Naive thymus-derived CD8-positive, alpha-beta T cell (primary cell): ENCODE measurements at places on chromosomes 6 and 20.

- no peak for DNase-seq
Measured at GRCh38 chr20:20699144-20699543, 13.3 kb downstream of the RALGAPA2 start.

GRCh38 chr6:14121936-14122344 lies 4.4 kb downstream of the CD83 start:
- no peak for DNase-seq

- no peak for DNase-seq
Measured at GRCh38 chr6:138271451-138271850, 53.2 kb upstream of the PBOV1 start.

- peak; percentile 1 for DNase-seq
Measured at GRCh38 chr6:125858427-125859320, 67.9 kb downstream of the NCOA7 start.

- no peak for DNase-seq
Measured at GRCh38 chr6:33339193-33339592, 21.6 kb upstream of the ZBTB22 start.

- DNase-seq = no peak
Measured at GRCh38 chr20:62239278-62239879, 1.1 kb downstream of the OSBPL2 start.

DNA sequence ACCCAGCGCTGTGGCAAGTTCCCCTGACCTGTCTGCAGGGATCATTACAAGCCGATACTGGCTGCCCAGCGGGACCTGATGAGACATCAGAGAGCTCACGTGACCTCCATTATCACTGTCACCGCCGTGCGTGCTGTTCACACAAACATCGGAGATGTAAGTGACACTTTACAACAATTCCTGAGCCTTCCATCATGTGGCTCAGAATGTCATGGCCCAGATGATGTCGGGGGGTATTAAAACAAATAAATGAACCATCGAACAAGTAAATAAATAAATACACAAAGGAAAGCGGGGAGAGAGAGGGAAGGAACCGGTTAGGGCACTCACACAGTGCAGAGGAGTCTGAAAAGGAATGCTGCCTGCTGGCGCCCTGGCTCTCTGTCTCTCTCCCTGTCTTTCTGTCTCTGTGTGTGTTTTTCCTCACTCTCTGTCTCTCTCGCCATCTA lies 195.1 kb downstream of the BMP7 start:
- no peak for DNase-seq

DNA sequence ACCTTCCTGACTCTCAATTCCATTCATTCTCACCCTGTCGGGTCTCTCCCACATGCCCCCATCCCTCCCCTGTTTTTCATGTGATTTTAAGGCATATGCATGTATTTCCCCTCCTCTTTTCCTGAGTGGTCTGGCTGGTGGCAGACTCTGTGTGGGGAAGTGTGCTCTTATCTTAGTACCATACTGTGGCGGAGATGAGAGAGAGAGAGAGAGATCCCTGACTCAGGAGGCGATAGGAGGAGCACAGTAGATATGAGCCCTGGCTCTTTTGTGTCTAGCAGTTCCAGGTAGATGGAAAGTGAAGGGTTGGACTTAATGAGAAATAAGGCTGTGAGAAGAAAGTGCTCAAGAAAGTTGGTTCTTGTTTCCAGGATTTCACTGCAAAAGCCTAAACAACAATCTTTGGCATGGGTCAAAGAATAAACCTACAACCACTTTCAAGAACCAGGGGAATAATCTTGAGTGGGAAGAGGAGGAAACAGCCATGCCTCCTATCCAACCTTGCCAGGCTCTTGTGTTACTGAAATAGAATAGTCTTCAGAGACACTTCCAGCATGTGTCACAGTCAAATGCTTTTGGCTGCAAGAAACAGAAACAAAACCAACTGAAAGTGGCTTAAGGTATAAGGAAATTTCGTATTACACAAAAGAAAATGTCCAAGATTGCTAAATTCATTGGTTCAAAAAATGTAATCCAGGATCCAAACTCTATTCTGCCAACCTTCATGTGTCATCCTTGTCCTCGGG lies 123.8 kb upstream of the MYLIP start:
- DNase-seq = no peak

DNA sequence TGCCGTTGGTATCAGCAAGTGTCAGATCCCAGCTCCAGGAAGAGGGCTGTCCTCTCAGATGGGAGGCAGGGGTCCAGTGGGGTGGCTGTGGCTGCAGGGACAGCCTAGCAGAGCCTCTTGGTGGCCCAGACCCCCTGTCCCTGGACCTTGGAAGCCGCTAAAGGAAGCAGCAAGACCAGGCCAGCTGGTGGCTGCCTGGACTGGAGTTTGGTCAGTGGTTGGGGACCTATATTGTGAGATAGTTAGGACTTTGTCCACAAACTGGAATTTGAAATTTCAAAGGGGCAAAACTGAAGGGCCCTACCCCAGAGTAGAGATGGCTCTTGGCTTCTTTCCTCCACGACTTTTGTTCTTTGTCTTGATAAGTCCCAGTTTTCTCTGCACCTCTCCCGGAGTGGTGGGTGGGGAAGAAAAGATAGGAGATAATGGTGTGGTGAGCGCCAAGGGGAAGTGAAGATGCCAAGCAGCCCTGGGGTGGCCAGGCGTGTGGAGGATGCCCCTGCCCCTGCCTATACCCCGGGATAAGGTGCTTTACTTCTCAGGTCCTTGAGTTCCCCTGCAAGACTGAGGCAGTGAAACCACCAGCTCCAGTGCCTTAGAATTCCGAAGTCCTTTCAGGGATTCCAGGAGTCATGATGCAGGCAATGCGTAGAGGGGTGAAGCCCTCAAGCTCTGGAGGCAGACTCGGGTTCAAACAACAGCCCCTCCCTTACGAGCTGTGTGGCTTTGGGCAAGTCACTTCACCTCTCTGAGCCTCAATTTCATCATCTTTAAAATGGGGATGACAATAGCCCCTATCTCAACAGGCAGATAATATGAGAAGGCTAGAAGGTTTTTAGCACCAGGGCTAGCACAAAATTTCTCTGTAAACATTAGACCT lies 40.2 kb downstream of the HNF4A start:
- DNase-seq = no peak

DNA sequence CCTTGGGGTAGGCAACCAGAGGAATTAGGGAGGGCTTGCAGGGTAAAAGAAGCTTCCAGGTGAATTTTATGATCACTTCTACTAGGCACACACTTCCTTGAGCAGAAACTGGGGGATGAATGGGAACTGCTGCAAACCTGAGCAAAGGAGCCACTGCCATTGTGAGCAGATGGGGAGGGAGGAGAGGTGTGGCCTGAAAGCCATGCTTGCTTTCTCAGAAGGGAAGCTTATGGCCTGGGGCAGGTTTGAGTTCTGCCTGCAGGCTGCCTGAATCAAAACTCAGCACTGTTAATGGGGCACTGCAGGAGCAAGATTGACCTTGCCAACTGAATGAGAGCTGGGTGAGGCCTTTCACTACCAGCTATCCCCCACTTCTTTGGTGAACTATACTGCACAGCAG lies 328.1 kb downstream of the NKAIN2 start:
- no peak for DNase-seq

- DNase-seq = no peak
Measured at GRCh38 chr20:14955399-14955798, 618.0 kb upstream of the FLRT3 start.

DNA sequence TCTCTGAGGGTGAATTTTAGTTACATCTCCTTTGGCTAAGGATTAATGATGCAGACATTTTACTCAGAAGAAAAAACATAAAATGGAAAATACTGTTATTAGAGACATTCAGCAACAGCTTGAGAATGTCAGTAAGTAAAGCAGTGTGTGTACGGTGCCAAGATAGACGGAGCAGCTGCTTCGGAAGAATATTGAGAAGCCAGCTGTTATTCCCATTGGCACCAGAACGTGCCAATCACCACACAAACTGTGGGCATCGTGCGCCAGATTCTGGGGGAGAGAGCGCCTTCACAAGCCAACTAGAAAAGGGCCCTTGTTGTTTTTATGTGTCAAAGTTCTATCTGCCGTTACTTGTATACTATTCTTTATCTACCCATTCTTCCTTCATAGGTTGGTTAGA lies 163.4 kb downstream of the MTFR2 start:
- no peak for DNase-seq

DNA sequence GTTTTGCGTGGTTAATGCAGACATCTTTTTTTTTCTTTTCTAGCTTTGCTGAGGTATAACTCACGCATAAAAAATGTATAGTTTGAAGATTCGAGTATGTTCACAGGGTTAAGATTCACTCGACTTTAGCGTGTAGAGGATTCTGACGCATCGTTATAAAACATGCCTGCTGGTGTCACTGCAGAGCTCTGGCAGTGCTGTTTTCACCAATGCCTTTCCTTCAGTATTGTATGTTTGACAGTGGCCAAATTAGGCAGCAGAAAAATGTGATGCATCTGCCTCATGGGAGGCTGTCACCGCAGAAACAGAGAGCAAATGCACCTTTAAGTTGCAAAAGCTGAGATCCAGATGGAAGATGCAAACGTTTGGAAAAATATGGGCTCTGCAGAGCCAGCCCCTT lies 18.0 kb upstream of the SIRPB2 start:
- DNase-seq = peak; percentile 45

- peak; percentile 88 for DNase-seq
Measured at GRCh38 chr6:38638941-38639497, 710 bp downstream of the BTBD9 start.

- no peak for DNase-seq
Measured at GRCh38 chr6:163828038-163828795, 413.7 kb downstream of the QKI start.

DNA sequence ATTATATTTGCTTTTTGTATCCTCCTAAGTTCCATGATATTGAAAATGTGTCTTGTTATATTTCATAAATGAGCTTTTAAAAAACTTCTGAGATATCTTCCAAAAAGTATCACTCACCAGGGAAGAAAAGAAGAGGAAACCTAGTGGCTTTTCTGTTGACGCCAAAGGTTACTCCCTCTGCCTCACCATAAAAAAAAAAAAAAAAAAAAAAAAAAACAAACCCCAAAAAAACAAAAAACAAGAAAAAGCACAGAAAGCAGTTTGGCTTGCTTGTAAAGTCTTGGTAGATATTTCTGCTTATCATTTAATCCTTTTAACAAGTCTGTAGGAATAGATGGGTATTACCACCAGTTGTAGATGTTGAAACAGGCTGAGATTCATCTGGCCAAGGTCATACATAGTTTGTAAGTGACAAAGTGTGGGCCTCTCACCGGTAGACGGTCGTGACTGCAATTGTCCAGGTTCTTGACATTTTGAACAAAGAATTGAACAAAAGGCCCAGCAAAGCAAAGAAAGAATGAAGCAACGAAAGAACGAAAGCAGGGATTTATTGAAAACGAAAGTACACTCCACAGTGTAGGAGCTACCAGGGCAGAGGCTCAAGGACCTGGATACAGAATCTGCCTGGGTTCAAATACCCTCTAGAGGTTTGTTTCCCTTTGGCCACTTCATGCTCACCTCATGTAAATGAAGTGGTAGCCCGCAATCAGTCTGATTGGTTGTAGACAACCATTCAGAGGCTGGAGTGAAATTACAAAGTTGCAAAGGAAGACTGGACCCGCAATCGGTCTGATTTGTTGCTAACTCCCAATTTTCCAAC lies 11.6 kb upstream of the ELOVL5 start:
- no peak for DNase-seq

GRCh38 chr6:4378319-4378996 lies 243.1 kb upstream of the ECI2 start:
- no peak for DNase-seq

GRCh38 chr6:158388727-158389126 lies 76.5 kb downstream of the TULP4 start:
- DNase-seq = no peak

- no peak for DNase-seq
Measured at GRCh38 chr20:1994627-1995026, 769 bp upstream of the PDYN start.

DNA sequence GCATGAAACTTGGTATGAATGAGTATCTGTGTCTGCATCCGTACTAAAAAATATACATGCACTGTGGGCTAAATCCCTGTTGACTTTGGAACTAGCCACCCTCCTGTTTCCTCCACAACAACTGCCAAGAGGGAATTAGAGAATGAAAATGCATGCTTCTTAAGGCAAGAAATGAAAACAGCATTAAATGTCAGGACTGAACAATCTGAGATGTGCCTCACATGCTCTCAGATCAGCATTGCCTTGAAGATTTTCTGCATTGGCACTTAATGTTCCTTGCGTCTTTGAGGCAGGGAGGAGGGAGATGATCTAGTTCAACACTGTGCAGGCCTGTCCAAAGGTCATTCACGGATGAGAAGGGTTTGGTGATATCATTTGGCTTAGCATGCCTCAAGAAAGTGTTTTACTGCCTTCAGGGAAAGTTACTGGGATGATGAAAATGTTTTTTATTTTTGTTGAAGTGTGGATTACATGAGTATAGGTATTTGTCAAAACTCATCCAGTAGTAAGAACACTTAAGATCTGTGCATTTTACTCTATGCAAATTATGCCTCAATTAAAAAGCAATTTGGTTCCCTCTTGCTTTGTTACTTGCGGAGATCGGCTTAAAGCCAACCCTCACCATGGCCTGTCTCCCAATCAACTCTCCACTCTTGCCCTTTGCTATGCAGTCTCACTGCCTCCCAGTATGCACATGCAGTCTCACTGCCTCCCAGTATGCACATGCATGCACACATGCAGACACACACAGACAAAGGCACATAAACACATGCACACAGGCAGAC lies 47.5 kb upstream of the RIN2 start:
- no peak for DNase-seq

DNA sequence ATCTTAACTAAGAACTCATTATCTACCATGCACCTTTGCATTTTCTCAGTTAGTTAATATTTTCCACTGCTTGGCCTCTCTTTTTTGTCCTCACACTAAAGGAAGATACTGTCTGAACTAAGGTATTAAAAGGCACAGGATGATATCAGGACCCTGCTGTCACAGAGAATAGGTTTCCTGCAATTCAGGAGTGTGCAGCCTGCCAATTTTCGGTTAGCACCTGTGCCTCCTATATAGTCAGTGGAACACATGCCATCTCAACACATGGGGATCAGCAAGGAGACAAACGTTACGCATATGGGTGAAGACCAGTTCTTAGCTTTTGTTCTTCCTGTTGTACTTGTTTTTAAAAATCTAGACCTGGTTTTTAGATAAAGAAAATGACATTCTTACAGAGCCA lies 71.0 kb downstream of the FUT9 start:
- DNase-seq = no peak

- no peak for DNase-seq
Measured at GRCh38 chr6:139334806-139335446, 39.5 kb downstream of the CITED2 start.

- no peak for DNase-seq
Measured at GRCh38 chr6:1729750-1730140, 120.0 kb downstream of the FOXC1 start.

DNA sequence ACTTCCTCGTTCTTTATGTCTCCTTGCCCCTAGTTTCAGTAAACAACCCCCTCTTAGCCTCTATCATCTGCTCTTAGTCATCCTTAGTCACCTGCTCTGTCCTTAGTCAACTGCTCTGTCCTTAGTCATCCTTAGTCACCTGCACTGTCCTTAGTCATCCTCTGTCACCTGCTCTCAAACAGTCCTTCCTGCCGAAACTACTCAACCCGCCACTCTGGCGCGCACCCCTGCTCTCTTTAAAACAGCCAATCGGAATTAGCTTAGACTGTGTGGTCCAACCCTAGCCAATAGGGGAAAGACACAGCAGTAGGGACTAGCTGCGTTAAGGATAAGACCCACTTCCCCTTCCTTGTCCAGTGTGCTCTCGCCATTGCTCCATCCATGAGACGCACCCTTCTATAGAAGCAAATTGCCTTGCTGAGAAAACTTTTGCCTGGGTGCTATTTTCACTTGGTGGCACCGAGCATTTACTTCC lies 73.9 kb downstream of the BACH2 start:
- no peak for DNase-seq

GRCh38 chr6:79574630-79575225 lies 37.5 kb upstream of the LCA5 start:
- no peak for DNase-seq

- DNase-seq = no peak
Measured at GRCh38 chr6:22424196-22424595, 127.4 kb upstream of the PRL start.
